HepG2 (cell line): ENCODE measurements at places on chromosomes 7 and 10. TPM values are rescaled to one million over a fixed set of nuclear protein-coding genes. Genes with fewer than 3 reads are reported as not detected.

DNA sequence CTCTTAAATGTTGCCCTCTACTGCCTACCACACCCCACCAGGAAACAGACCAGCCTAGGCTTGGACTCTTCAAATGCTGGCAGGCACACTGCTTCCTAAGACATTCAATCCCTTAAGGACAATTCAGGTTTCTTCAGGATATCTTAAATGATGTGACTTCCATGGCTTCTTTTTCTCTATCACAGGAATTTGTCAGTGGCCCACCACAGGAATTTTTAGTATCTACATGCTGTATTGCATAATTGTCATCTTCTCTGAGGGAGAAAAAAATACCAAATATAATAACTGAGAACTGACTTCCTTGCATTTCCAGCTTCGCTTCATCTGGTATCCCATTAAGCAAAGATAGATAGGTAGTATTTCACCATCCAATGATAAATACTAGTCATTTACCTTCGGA is 129.3 kb downstream of the WNT2 start:
- no peak for DNase-seq

- DNase-seq = no peak
Measured at GRCh38 chr7:133575726-133576440, 323.0 kb downstream of the EXOC4 start.

DNA sequence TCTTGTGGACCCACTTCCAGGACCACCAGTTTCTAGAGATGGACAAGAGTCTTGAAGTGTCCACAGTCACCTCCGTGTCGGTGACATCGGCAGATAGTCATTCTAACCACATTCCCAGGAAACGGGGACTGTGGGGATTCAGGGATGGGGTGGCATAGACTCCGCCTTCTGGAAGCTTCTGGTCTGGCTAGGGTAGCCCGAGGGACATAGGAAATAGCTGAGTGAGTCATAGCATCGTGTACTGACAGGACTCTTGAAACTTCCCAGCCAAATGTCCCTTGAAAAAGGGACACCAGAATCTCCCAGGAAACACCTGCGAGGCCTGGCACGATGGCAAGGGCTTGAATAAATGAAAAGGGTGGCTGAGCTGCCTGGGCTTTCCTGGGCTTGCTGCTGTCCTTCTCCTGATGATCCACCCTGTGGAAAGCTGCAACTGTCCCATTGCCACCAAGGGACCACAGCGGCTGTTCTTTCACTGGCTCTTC is 84.1 kb upstream of the LRRC4 start:
- DNase-seq = no peak

DNA sequence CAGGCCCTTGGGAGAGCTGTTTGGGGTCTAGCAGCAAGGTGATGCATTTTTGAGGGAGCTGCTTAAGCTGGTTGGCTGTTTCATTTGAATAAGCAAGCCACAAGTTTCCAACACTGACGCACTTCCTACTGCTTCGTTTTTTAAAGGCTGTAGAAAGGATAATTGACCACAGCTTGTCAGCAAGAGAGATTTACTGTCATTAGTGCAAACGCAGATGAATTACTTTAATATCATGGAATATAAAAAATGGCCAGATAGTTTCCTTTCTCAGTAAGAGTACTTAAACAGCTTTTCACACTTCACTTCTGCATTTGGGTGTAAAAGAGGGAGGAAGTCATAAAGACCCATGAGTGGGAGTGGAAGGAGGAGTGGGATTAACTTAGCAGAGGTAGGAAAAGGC is 61.5 kb downstream of the FZD1 start:
- DNase-seq = no peak

DNA sequence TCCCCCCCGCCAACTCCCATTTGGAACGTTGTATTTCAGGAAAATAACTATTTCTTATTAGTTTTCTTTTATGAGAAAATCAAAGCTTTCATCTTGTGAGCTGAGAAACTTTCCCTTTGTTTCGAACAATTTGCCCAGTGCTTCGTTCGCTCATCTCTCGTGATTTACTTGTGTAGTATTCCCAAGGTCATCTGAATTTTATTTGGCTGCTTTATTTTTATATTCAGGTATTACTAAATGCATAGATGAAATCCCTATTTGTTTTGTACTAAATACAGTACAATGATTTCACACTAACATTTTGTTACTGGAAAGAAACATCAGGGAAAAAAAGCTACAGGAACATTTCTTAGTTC is 12.0 kb upstream of the EBLN1 start:
- DNase-seq = no peak

GRCh38 chr10:70615784-70616522 is 13.4 kb upstream of the PRF1 start:
- DNase-seq = no peak

DNA sequence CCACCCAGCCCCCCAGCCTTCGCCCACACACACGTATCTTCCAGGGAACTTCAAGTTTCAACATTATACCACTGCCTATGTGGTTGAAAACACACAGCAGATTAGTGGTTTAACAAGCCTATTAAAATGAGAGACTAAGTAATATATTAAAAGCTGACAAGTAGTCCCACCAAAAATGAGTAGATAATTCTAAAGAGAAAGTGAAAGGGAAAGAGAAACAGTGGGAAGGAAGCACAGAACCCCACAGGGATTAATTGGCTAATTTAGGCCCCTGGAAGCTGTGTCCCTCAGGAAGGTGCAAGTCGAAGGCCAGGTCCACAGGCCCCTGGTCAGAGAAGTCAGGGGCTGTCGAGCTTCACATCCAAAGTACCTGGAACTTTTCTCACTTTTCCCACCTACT is 210.5 kb upstream of the YAE1 start:
- no peak for DNase-seq

DNA sequence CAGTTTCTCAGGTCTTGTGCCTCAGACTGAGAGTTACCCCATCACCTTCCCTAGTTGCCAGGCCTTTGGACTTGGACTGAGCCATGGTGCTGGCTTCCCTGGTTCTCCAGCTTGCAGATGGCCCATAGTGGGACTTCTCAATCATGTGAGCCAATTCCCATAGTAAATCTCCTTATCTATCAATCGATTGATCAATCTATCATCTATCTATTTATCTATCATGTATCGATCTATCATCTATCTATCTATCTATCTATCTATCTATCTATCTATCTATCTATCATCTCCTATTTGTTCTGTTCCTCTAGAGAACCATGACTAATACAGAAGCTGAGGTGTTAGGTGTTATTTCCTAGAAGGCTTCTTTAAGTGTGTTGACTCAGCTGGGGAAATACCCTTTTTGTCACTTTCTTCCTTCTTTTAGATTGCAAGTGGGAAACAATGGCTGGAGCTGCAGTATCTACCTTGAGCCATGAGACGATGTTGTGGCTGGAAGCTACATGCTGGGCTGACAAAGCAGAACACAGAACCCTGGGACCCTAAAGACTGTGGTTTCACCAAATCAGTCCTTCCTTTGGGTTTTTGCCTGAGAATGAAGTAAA is 234.7 kb upstream of the GLI3 start:
- DNase-seq = no peak

DNA sequence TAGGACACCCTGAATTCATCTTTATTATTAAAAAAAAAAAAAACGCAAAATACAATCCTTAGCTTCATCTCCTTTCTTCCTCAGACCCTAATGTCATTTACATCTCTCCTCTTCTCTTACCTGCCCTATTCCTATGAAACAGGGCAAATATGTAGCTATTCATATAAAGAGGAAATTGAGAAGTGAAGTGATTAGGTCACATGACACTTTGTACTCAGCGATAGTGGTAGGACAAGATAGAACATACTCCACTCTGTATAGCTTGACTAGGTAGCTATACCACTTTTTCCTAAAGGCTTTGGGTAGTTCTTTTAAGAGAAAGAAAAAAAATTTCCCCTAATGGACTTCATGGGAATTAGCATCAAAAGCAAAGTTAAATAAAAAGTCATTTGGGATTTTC is 6.2 kb upstream of the CELF2 start:
- no peak for DNase-seq

- no peak for DNase-seq
Measured at GRCh38 chr10:97876402-97876801, 26.8 kb downstream of the GOLGA7B start.

- no peak for DNase-seq
Measured at GRCh38 chr7:144812379-144813283, 23.2 kb downstream of the TPK1 start.

DNA sequence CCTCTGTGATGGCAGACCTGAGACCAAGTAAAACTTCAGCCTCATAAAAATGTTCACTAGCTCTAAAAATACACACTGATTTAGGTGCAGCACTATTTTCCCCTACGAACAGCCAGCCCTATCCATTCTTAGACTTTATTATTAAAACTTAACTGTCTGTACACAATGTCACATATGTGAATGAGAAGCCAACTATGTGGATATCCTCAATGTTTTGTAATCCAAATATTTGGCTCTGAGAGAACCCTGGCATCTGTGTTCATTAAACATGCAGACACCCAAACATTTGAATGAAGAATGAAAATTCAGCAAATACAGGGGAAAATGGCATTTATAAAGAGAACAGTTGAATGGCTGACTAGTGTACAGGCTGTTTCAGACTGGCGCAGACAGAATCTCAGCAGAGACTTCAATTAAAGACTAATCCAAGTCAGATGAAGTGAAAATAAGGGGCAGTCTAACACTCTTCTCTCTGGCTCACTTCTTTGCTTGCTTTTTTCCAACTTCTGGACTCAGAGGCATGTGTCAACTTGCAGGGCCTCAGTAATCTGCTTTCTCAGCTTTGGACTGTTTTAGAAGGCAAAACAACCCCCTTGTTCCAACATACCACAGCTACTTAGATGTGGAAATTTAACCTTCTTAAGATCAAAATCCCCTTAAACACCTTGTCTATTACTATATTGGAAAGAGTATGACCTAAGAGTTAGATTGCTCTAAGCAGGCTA is 47.4 kb upstream of the FAM180A start:
- no peak for DNase-seq

GRCh38 chr7:26624431-26624830 is 240.0 kb downstream of the SKAP2 start:
- no peak for DNase-seq

The IFIT3 gene
- 0.48 and 0.56 TPM in 2 replicates for polyA plus RNA-seq

The BET1 gene
- polyA plus RNA-seq = 22.8 and 33.7 TPM in 2 replicates

The GPER1 gene
- polyA plus RNA-seq = 12.7 and 16.4 TPM in 2 replicates

The PARD3 gene
- polyA plus RNA-seq = 37.5 and 40.9 TPM in 2 replicates

The OR9A2 gene
- not detected in 2 replicates for polyA plus RNA-seq

The SDK1 gene
- 2.4 TPM in 2 replicates for polyA plus RNA-seq

The TMEM130 gene
- polyA plus RNA-seq = not detected in 2 replicates
